ENCODE measurements at places on chromosomes 4 and X.

GRCh38 chr4:25425361-25425760, 48.3 kb downstream of the ANAPC4 start:
- peak; percentile 54 for DNase-seq

DNA sequence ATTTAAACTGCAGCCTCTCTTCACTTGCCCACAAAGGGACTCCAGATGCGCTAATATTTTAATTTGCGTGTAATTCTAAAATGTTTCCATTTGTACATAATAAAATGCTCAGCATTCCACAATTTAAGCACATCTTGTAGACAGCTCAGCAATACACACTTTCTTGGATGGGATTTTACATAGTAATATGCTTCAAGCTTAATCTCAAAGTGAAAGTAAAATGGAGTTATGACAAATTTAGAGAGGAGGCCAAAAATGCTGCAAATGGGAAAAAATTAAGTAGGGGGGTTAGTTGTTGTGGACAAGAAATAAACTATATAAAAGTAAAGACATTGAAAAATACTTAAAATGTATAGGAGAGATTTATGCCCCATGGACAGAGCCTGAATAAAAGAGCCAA, 149.1 kb downstream of the FBXO8 start:
- peak; percentile 14 for DNase-seq

DNA sequence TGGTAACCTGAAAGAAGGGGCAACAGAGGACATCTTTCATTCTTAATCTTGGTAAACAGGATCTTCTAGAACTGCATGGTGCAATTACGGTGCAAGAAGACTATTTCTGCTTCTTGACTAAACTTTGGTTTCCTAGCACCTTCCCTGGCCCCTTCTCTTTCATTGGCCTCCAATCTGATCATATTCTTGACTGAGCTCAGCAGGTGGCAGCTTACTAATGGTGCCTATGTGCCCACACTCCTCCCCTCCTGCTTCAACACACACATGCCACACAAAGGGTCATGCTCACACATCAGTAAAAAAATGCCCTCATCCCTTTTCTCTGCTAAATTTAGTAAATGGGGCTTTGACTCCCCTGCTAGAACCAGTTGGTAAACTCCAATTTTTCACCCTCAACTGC, 400.5 kb upstream of the MAOA start:
- DNase-seq = no peak

GRCh38 chr4:36549252-36549651, 267.8 kb downstream of the DTHD1 start:
- DNase-seq = no peak

DNA sequence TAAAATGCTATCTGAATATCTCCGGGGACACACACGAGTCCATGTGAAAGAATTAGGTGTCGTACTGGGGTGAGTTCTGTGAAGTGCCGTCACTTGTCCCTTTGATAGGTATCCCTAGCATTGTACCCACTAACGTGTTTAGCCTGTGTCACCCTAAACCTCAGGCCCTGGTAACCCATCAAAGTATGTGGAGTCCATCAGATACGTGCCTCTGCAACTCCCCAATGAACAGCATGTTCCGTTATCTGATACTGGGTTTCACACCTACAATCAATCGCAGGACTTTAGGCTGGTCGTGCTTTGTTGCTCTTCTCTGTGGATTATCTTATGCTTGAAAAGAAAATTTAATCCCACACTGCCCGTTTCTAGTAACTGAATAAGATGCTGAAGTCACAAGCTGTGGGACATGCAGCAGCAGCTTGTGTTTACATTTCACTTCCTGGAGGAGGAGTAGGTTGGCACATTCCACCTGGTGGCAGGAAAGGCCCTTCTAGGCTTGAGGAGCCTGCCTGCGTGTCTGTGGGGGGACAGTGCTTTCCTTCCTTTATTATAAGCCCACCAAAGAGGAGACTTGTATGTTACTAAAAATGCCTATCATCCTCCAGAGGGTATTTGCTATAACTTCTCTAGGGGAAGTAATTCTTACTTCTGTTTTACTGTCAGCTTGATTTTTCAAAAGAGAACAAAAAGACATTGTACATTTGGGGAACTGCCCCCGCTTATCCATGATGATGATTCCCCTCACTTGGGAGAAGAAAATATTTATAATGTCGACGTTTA, 127.2 kb downstream of the FNIP2 start:
- DNase-seq = peak; percentile 53

GRCh38 chrX:123603491-123603890, 129.4 kb downstream of the THOC2 start:
- DNase-seq = no peak

GRCh38 chr4:81466841-81467671, 4.7 kb downstream of the RASGEF1B start:
- peak; percentile 83 for DNase-seq

DNA sequence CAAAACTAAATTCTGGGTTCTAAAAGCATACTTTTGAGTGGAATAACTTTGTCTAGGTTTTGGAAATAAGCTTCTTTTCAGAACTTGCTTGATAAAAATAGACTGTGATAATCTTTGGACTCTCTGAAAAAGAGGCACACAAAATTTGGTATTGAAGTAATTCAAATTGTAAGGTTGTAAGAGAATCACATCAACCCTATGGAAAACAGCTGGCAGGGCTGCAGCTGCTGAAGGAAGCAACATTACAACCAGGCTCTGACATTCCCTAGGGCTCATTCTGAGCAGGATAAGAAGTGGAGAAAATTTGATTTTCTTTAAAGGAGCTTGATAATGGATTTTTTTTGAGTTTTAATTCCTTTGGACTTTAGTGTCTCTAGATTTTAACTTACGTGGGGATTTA, 147.6 kb downstream of the FSTL5 start:
- DNase-seq = no peak

DNA sequence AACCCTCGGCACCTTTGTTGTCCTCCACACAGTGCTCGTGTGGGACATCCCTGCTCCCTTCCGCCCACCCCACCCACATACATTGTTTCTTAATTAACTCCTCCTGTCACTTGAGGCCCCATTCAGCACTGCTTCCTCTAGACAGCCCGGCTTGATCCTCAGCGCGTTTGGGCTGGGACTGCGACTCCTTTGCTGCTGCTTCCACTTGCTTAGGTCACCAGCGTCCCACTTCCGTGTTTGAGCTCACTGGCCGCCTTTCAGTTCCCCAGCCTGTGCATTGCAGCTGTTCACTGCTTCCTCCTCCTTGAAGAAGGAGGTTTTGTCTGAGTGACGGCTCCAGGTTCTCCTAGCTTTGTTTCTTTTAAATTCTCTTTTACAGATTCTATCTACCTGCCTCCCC, 16.1 kb downstream of the RNF4 start:
- peak; percentile 32 for DNase-seq

DNA sequence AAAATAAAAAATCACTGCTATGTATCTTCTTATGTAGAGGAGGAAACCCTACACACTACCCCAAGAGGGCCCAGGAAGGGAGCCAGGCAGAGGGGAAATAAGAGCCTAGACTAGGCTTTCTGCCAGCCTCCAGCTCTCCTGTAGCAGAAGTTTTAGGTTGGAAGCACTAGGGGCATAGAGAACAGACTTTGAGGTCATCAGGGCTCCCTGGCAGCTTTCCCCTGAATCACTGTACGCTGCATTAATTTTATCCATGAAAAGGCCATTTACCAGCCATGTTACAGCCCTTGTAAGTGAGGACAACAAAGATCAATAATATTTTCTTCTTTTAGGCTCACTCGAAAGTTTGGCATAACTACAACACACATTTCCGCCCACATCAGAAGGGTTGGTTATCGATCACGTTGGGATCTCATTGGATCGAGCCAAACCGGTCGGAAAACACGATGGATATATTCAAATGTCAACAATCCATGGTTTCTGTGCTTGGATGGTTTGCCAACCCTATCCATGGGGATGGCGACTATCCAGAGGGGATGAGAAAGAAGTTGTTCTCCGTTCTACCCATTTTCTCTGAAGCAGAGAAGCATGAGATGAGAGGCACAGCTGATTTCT, 24.7 kb downstream of the RPL9 start:
- no peak for DNase-seq

DNA sequence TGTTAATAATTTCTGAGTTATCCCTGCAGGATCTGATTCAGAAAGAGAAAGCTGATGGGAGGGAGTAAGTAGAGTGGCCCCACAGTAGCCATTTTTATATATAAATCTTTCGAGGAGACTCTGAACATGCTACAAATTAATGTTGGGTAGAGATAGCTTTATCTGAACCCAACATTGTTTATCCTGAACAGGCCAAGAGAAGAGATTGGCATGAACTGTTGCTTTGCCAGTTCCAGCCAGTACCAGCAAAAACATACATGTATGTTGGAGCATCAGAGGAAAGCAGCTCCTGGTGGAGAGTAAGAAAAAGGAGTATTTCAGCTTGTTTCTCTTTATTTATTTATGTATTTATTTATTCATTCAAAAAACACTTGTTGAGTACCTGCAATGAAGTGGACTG, 1.6 kb downstream of the MAOA start:
- no peak for DNase-seq

DNA sequence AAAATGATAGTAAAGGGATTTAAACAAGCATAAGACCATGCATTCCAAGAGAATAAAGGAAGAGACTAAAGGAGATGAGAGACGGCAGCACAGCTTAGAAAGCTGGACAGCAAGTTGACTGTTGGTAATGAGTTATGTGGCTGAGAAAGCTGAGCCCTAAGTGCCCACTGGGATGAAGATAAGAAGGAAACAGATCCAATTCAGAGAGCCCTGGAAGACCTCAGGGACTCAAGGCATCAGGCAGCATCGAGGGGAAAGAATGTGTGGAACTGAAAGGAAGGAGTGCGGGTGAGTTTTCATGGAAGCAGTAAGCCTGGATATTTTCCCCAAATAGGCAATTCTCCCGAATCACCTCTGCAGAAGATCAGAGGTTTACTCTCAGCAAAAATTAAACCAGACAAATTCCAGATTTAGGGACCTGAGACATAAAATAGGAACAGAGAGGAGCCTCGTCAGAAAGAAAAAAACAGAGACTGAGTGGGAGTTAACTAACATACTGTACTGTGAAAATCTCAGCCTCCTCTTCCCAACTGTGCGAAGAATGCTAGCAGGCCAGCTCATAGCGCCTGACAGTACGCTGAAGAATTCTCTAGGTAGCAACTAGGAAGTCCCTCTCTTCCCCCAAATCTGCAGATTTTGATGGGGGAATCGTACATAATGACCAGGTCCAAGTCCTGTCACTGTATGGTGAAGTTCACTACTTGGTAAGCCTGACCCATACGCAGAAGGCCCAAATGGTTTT, 187.7 kb upstream of the TAPT1 start:
- no peak for DNase-seq

DNA sequence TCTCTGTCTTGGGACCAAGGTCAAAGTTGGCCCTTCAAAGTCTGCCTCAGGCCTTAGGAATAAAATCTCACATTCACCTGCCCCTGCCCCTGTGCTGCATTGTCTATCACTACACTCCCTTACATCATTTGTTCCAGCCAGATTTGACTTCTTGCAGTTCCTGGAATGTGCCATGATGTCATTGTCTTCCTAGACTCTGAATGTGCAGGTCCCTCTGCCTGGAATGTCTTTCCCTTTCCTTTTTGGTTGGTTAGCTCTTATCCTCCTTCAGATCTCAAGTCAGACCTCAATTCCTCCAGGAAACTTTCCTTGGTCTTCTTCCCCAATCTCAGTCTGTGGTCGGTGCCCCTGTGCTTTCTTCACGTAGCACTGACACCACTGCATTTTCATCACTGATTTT, 67.7 kb upstream of the EFNB1 start:
- peak; percentile 1 for DNase-seq

GRCh38 chr4:7323872-7324650, 110.7 kb downstream of the PSAPL1 start:
- DNase-seq = no peak

DNA sequence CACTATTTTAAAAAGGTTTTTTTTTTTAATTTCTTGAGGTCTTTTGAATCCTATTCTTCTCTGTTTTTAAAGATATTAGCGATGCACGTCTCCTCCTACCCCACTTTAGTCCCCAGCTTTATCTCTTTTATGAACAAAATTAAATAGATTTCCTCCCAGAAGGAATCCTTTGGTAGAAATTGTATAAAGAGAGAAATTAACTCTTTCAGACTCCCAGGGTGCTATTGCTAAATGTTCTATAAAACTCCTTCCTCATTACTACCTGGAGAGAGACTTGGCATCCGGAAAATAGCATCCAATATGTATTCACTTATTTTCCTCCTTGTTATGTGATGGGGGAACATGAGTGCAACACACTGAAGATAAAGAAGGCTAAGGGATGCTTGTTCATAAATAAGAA, 16.5 kb upstream of the PACRGL start:
- DNase-seq = no peak

- DNase-seq = no peak
These were observed 52.7 kb downstream of the SPINK2 start for GRCh38 chr4:56768763-56769162.

- DNase-seq = no peak
These were observed 3.2 kb downstream of the MAOB start for GRCh38 chrX:43878906-43879526.

DNA sequence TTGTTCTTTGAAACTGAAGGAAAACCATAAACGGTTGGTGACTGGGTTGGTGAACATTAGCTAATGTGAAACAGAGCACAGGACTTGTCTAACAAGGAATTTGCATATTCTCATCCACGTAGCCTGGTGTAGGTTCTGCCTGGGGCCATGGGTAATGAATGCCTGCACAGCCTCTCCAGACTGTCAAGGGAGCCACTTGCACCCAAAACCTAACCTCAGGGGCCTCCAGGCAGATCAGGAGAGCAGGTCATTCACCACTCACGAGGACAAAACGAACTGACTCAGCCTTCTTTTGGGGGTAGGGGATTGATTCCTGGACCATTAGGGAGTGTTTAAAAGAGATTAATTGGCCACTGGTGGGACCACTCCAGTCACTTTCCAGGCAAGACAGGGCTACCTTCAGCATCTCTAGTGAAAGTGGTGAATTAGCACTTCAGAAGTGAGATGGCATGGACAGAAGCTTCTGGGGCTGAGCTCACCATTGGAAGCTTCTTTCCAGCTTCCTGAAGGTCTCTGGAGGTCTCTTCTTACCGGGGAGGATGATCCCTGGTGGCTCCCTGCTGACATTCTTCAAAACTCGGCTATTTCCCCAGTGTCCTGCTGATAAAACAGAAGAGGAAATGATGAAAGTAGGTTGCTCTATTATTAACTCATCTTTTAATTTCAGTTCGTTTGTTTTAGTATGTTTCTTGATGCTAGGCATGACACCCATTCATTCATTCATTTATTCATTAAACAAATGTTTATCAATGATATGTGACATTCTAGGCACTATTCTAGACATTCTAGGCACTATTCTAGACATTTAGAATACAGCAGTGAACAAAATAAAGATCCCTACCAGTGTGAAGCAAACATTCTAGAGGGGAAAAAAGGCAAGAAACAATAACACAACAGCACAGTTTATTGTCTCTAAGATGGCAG, 104.5 kb upstream of the LNX1 start:
- no peak for DNase-seq

All from fibroblast of pulmonary artery (primary cell).